Inflammatory macrophage (primary cell): ENCODE measurements at places on chromosomes 11 and 22.
A peak's percentile ranks its signal among the peaks of the same experiment; 100 is the strongest.

DNA sequence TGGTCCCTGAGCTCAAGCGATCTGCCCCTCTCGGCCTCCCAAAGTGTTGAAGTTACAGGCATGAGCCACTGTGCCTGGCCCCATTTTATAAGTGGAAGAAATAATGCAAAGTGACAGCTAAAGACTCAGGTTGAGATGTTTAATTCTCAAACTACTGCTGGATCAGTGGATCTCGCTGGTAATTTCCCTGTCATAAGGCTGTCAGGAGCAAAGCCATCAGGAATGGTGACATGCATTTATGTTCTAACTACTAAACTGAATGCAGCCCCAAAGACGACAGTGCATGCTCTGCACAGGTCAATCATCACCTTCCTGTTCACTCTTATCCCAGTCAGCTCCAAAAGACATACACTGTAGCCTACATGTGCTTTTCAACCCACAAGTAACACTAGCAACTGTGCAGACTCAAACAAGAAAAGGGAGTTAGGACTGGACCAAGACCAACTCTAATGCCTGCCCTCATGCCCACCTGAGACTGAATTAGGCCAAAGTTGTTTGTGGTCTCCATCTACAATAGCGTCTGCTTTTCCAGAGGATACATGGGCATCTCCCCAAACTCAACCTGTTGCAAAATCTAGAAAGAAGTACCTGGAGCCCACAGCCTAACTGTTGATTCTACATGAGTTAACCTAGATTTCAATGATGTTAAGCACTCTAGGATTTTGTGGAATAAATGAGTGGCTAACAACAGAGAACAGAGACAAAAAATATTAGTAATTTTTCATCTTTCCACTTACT lies 14.8 kb downstream of the TMEM216 start:
- DNase-seq, result no peak

- peak; percentile 58 for DNase-seq
These were observed at the start of gene MMP7 for GRCh38 chr11:102530558-102530957. TSS of gene MMP7 (minus strand) at chr11:102530747. CDS start at chr11:102530700, 47 bp downstream.

- DNase-seq, result peak; percentile 50
These were observed 1.7 kb upstream of the TXNRD2 start for GRCh38 chr22:19943082-19944026.

DNA sequence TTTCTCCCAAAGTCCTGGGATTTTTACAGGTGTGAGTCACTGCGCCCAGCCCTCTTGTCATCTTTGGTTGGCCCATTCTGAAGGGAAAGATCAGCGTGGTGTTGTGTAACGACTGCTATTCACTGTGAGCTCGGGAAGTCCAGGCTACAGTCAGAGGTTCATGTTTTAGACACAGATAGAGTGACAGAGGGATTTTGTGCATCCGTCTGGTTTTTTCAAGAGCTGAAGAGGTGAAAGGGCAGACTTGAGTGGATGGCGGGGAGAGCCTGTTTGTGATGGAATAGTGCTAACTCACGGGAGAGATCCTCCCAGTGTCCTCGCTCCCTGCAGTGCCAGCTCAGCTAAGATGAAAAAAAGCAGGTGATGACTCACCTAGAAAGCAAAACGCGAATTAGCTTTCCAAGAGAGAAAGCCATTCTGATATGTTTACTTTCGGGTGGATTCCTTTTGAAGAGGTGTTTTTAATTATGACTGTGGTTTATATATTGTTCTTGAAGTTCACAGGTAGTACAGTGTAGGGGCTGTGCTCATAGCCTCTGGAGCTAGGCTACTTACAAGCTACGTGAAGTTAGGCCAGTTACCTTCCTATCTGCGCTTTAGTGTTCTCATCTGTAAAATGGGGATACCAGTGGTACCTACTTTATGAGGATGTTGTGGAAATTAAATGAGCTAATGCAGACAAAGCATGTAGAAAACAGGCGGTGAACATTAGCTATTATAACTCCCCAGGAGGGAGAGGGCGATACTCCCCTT lies 67.2 kb downstream of the C11orf91 start:
- DNase-seq, result no peak

DNA sequence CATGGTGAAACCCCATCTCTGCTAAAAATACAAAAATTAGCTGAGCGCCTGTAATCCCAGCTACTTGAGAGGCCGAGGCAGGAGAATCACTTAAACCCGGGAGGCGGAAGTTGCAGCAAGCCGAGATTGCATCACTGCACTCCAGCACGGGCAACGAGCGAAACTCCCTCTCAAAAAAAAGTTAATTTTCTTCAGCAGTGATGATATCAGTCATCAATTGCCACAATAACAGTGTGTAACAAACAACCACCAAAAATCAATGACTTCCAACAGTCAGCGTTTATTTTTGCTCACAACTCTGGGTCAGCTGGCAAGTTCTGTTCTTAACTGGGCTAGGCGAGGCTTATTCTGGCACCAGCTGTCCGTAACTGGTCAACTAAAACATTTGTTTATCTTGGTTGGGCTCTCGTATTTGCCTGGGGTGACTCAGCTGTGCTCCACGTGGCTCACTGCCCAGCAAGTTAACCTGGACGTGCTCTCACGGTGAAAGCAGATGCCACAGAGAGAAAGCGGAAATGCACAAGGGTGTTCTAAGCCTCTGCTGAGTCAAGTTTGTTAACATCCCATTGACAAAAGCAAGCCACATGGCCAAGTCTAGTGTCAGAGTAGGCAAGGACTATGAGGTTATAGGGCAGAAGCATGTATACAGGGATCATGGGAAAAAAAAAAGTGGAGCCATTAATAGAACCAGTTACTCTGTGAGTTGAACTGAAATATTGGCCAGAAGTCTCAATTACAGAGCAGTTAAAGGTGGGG lies 52.1 kb downstream of the LHFPL7 start:
- peak; percentile 9 for DNase-seq

DNA sequence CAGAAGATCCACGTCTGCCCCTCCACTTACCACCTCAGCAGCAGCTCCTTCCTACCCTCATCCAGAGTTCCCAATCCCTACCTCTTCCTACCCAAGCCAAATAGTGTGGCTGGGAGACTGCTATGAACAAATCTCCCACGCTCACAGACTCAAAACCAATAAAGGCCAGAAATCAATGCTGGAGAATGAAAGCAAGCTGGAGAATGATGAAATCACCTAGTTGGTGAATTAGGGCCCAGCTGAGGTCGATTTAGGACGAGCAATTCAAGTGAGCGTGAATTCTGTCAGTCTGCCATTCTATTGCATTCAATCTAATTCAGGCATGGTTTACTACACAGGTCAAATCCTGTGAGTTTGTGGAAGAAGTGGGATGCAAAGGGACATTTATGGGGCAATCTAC lies 22.5 kb downstream of the COMMD9 start:
- no peak for DNase-seq

DNA sequence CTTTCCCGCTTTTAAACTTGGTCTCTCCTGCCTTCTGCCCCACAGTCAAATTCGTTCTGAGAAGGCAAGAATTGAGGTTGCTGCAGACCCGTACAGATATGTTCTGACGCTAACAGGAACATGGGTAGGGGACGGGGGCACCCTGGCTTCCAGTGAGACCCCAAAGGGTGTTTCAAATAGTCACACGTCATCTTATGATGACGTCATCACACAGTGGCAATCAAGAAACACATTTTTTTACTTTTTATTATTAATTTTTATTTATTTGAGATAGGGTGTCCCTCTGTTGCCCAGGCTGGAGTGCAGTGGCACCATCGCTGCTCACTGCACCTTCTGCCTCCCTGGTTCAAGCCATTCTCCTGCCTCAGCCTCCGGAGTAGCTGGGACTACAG lies 22.9 kb upstream of the TESMIN start:
- DNase-seq, result no peak

DNA sequence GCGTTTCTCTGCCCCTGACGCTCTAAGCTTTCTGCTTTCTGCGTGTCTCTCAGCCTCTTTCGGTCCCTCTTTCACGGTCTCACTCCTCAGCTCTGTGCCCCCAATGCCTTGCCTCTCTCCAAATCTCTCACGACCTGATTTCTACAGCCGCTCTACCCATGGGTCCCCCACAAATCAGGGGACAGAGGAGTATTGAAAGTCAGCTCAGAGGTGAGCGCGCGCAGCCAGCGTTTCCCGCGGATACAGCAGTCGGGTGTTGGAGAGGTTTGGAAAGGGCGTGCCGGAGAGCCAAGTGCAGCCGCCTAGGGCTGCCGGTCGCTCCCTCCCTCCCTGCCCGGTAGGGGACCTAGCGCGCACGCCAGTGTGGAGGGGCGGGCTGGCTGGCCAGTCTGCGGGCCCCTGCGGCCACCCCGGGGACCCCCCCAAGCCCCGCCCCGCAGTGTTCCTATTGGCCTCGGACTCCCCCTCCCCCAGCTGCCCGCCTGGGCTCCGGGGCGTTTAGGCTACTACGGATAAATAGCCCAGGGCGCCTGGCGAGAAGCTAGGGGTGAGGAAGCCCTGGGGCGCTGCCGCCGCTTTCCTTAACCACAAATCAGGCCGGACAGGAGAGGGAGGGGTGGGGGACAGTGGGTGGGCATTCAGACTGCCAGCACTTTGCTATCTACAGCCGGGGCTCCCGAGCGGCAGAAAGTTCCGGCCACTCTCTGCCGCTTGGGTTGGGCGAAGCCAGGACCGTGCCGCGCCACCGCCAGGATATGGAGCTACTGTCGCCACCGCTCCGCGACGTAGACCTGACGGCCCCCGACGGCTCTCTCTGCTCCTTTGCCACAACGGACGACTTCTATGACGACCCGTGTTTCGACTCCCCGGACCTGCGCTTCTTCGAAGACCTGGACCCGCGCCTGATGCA lies at the start of gene MYOD1:
Gene MYOD1 (plus strand): TSS at position 544 of the 910 bp plus-strand sequence. CDS start 212 bp downstream, at position 756.
- no peak for DNase-seq

GRCh38 chr11:36803084-36803483 lies 205.0 kb upstream of the RAG2 start:
- no peak for DNase-seq

GRCh38 chr11:115759622-115760460 lies 255.6 kb upstream of the CADM1 start:
- peak; percentile 32 for DNase-seq

DNA sequence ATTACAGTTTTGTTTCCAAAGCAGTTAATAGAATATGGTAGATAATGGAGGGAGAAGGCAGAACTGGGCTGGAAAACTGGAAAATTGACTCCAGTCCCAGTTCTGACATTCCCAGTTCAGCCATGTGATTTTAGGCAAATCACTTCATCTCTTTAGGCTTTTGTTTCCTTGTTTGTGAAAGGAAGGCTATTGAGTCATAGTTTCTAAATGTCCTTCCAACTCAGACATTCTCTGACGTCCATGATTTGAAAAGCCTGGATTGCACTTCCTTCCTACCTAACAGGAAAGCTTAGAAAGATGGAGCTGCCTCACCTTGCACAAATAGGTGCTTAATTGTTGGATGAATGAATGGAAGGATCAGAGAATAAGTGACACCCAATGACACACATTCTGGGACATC lies 19.8 kb upstream of the GALNT18 start:
- DNase-seq, result no peak

DNA sequence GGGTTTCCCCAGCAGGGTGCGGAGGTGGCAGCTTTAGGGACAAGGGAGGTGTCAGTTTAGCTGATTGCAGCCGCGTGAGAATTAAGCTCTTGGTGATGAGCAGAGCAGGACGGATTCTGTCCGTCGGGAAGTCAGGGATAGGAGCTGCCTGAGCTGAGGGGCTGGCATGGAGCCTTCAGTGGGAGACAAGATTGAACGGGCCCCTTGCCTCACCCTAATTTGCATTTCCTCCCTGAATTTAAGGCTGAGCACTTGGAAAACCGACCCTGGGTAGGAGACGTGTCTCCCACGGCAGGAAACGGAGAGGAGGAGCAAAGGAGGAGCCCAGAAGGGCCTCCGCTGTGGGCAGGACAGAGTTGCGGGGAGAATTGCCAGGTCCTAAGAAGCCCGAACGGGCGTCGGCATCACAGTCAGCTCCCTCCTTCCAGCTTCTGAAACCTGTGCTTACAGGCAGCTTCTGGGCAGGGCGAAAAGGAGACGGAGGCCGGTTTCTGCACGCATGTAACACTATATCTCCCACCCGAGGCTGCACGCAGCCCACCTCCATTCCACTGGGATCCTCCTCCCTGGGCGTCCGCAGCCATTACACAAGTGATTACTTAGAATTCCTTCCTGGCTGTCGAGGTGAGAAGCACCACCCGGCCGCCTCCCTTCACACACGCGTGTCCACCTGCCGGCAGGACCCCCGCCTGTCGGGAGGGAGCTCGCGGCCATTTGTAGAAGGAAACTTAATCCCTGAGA lies 345.8 kb downstream of the BRD1 start:
- no peak for DNase-seq

- DNase-seq, result no peak
These were observed 25.4 kb upstream of the RRAS2 start for GRCh38 chr11:14384338-14384737.

- DNase-seq, result no peak
These were observed 28.2 kb downstream of the JHY start for GRCh38 chr11:122910775-122911174.

DNA sequence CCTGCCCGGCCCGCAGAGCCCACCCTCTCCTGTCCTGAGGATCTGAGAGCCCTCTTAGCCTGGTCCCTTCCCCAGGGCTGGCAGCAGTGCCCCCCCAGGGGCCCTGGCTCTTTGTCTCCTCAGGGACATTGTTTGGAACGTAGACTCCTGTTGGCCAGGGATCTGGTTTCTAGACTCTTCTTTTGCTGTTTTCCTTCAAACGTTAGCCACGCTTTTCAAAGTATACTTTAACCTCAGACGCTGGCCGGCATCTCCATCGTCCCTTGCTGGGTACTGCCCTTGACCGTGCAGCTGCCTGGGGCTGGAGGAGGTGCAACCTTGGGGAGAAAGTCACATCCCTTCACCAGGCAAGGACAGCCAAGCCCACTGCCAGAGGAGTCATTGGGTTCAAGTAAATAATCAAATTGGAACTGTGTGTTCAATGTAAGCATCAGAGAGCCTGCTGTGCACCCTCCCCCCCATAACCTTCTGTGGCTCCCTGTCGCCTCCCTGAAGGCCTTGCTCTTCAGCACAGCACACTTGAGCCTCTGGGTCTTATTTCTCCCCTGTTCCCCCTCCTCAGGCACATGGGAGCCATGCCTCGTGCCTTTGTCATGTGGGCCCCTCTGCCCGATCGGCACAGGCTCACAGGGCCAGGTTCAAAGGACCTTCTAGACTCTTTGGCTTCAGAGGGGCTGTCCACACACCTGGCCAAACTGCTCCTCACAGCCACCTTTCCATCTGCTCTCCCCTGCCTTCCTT lies 21.8 kb upstream of the WNT7B start:
- DNase-seq, result no peak

GRCh38 chr11:128553662-128554362 lies 33.5 kb downstream of the ETS1 start:
- DNase-seq, result no peak

- DNase-seq, result no peak
These were observed 12.1 kb downstream of the SSH3 start for GRCh38 chr11:67315325-67315909.

DNA sequence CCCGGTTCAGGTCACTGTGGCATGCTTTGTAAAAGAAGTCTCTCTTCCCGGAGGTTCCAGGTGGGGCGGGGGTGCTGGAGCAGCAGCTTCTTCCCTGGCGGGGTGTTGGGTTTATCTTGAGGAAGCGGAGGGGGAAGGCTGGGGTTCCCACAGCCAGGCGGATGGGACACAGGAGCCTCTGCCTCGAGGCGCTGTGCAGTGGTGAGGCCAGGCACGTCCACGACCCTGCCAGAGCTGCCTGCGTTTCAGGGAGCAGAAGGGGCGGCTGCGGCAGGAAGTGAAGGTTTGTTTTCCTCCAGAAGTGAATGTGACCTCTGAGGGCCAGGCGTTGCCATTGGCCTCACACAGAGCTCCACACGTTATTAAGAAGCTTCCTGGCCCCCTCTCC lies 20.1 kb upstream of the ADORA2A start:
- no peak for DNase-seq
